Lower lobe of right lung (tissue), 2 donors: ENCODE measurements at places on chromosomes 4 and X. TPM values are rescaled to one million over a fixed set of nuclear protein-coding genes. Genes with fewer than 3 reads are reported as not detected.

GRCh38 chrX:93177930-93178329, 495.4 kb downstream of the NAP1L3 start:
- no peaks in the 10 kb centered on the region for H3K36me3 ChIP-seq
- H3K4me1 ChIP-seq, result no peaks in the 10 kb centered on the region
- H3K4me3 ChIP-seq, result no peak overlapping the region
- no peaks in the 10 kb centered on the region for H3K27me3 ChIP-seq

DNA sequence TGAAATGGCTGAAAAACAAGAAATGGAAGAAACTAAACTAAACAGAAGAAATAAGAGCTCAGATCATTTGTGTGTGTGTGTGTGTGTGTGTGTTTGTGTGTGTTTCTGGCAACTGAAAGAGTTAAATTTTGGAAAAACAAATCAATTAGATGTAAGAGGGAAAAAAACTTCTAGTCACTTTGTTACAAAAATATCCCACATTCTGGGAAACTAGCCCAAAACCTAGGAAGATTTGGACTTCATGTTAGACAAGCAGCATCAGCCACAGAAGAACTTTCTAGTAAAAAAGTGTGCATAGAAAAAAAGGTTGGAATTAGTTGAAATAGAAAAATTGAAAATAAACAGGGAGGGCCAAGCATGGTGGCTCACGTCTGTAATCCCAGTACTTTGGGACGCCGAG, 111.6 kb upstream of the PRKG2 start:
- no peak overlapping the region for H3K4me3 ChIP-seq
- DNase-seq, result no peak
- H3K27ac ChIP-seq, result no peak overlapping the region
- H3K27me3 ChIP-seq, result no peaks in the 10 kb centered on the region

DNA sequence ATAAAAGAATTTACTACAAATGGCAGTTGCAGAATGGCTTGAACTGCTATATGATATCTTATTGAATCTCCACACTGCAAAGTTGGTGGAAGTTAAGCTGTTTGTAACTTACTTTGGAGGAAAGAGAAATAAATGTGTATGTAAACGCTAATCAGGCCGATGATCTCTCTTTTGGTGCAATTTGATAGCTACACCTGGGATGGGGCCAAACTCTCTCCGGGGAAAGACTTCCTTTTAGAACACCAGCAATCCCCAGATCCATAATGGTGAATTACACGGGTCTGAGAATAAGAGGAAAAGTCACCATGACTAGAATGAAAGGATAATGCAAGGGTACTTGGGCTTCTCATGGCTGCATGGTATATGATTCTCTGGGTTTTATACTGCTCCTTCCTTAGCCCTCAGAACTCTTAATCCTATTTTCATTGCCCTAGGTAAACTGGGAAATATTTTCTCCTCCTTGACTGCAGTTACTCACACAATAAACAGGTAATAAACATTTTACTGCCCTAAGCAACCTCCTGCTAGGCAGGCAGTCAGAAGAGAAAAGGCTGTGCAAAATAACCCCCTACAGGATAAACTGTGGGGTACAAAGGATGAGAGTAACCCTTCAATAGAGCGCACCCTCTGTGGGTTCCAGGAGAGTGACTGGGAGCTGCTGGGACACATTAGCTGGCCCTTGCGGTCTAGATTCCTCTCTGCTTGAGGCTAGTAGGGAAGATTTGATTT, 109.3 kb downstream of the MGST2 start:
- H3K27me3 ChIP-seq, result no peaks in the 10 kb centered on the region
- peaks cover 9% of the 10 kb centered on the region for H3K4me1 ChIP-seq
- H3K36me3 ChIP-seq, result no peaks in the 10 kb centered on the region
- no peak overlapping the region for H3K27ac ChIP-seq

DNA sequence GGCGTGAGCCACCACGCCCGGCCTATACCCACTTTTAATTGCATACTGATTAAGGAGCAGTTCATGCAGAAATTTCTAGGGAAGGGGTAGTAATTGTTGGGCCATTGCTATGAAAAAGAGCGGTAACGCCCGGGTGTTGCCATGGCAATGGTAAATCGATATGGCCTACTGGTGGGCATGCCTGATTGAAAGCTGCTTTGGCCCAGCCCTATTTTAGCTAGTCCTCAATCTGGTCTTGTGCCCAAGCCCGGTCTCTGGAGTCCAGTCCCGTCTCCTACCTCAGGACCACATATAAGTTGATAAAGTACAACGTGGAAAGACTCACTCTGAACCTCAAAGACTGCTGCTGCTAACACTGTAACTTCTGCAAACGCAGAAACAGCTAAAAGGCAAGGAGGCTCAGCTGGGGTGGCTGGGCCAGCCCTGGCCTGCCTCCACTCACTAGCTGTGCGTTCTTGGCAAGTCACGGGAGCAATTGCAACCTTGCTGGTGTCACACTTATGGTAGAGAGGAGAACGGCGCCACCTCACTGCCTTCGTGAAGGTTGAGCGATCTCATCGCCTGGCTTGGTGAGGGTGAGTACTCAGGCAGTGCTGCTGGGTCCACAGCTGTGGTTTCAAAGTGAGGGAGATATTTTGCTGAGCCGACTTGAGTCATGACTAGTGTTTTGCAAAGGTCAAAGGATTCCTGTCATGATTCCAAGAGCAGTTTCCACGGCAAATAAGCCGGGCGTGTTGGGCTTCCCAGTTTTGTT, 57.0 kb upstream of the GRPEL1 start:
- no peaks in the 10 kb centered on the region for H3K27me3 ChIP-seq
- peak overlapping the region; percentile 42 for H3K27ac ChIP-seq

- DNase-seq, result no peak
- no peaks in the 10 kb centered on the region for H3K27me3 ChIP-seq
- H3K4me3 ChIP-seq, result no peak overlapping the region
- no peak overlapping the region for H3K27ac ChIP-seq
Measured at GRCh38 chr4:151955721-151956380, 195.0 kb upstream of the GATB start.

- no peak overlapping the region for H3K27ac ChIP-seq
- H3K27me3 ChIP-seq, result no peaks in the 10 kb centered on the region
- peaks cover 92% of the 10 kb centered on the region for H3K4me1 ChIP-seq
- peak; percentile 59 for DNase-seq
- no peak overlapping the region for H3K4me3 ChIP-seq
Measured at GRCh38 chr4:184444953-184445309, 29.4 kb downstream of the IRF2 start.

- no peak overlapping the region for H3K27ac ChIP-seq
- no peak overlapping the region for H3K4me3 ChIP-seq
- no peaks in the 10 kb centered on the region for H3K36me3 ChIP-seq
- H3K4me1 ChIP-seq, result no peaks in the 10 kb centered on the region
- no peaks in the 10 kb centered on the region for H3K27me3 ChIP-seq
Measured at GRCh38 chr4:19425146-19425545, 826.6 kb upstream of the SLIT2 start.

- no peak overlapping the region for H3K4me3 ChIP-seq
- peaks cover 4% of the 10 kb centered on the region for H3K4me1 ChIP-seq
- no peak for DNase-seq
- peaks cover 4% of the 10 kb centered on the region for H3K36me3 ChIP-seq
- H3K27me3 ChIP-seq, result no peaks in the 10 kb centered on the region
Measured at GRCh38 chr4:183321516-183321915, 710 bp downstream of the CLDN24 start.

DNA sequence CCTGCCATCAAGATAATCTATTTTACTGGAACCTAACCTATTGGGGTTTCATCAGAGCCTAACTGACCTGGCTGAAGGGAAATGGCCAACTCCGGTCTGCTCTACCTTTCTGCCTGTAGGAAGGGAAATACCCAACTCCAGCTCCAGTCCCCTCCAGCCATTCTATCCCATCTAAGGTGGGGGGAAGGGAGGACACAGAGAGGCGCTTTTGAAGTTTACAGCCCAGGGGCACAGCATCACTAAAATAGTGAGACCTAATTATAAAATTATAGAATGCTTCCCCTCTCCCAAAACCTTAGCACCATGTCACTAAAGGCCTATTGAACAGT, 27.8 kb upstream of the ACSL4 start:
- no peaks in the 10 kb centered on the region for H3K27me3 ChIP-seq
- no peaks in the 10 kb centered on the region for H3K36me3 ChIP-seq
- no peak overlapping the region for H3K4me3 ChIP-seq

DNA sequence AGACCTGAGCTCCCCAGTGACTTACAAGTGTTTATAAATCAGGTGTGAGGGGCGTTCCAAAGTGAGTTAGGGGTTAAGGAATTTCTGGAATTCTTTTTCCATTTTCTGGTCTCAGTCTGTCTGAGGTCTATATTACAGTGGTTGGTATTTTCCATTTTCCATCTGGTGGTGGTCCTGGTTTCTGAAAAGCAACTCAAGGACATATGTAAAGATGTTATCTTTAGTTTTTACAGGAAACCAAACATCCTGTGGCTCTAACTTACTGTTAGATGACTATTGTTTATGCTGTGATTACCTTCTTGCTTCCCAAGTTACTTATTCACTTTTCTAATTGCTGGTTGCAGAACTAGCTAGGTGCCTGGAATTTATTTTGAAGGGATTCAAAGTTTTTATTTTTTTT, 53.5 kb upstream of the IL21 start:
- H3K36me3 ChIP-seq, result no peaks in the 10 kb centered on the region
- H3K4me1 ChIP-seq, result no peaks in the 10 kb centered on the region
- no peak overlapping the region for H3K4me3 ChIP-seq
- no peaks in the 10 kb centered on the region for H3K27me3 ChIP-seq
- no peak for DNase-seq

GRCh38 chrX:16826207-16826606, 39.9 kb downstream of the TXLNG start:
- DNase-seq, result no peak
- H3K4me1 ChIP-seq, result no peaks in the 10 kb centered on the region
- H3K27me3 ChIP-seq, result no peaks in the 10 kb centered on the region
- H3K4me3 ChIP-seq, result no peak overlapping the region

DNA sequence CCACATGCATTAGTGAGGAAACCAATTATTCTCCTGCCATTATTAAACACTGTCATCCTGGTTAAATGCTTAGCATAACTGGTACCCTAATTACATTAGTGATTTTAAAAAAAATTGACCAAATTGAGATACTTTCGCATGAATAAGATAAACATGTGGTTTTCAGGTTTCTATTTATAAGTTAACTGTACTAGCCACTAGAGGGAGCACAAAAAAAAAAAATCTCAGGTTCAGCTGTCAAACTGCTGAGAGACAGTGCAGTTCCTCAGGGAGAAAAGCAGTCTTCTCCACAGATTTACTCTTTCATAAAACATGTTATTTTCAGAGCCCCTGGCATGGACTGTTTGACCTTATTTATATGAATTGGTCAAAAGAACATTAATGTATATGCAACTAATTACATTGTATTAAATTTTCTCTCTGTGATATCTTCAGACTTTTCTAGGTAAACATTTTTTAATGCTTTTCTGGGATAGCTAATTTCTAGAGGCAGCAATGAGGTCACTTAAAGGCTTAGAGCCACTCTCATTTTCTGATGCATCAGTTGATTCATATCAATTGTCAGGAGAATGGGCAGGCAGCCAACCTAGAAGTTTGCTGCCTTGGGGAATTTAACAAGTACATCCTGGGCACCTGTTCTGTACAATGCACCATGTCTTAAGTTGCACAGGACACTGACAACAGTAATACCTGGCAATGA, 167.5 kb downstream of the CDS1 start:
- H3K4me1 ChIP-seq, result no peaks in the 10 kb centered on the region
- no peak overlapping the region for H3K27ac ChIP-seq
- peaks cover 90% of the 10 kb centered on the region for H3K36me3 ChIP-seq
- no peaks in the 10 kb centered on the region for H3K27me3 ChIP-seq
- DNase-seq, result no peak

DNA sequence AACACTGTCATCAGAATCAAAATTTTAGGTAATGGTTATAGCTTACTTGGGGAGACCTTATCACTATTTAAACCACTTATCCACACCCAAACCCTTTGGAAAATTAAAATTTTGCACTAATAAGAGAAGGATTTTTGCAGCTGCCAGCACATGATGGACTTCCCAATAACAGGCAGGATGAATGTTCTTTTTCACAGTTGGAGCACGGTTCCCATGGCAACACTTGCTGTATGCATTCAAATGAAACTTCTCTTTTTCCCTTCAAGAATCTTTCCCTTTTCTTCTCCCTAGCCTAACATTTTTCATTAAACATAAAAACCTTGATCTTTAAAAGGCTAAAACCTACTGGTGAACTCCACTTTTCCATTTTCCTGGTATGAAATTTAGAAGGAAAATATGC, 768.2 kb downstream of the KCTD8 start:
- H3K4me3 ChIP-seq, result no peak overlapping the region
- no peaks in the 10 kb centered on the region for H3K4me1 ChIP-seq
- H3K36me3 ChIP-seq, result no peaks in the 10 kb centered on the region
- H3K27me3 ChIP-seq, result no peaks in the 10 kb centered on the region

- no peak overlapping the region for H3K27ac ChIP-seq
- H3K27me3 ChIP-seq, result no peaks in the 10 kb centered on the region
- H3K36me3 ChIP-seq, result no peaks in the 10 kb centered on the region
- H3K4me3 ChIP-seq, result no peak overlapping the region
- H3K4me1 ChIP-seq, result no peaks in the 10 kb centered on the region
Measured at GRCh38 chr4:148030193-148030873, 298.4 kb downstream of the ARHGAP10 start.

DNA sequence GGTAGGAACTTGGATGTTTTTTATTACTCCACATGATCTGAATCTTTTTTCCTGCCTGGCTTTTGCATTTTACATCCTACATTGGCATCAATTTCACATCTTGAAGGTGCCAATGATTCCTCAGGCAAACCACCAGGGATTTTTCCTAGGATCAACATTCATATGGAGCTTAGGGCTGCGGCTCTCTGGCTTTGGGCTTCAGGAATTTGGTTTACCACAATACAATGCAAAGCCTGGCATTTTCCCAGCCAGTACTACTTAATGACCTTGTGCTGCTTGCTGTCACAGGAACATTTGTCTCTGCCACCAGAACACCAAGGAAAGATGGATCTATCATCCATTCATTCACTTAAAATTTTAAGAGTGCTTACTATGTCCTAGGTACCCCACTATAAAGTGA, 180.7 kb downstream of the PDGFC start:
- no peaks in the 10 kb centered on the region for H3K36me3 ChIP-seq
- H3K27me3 ChIP-seq, result no peaks in the 10 kb centered on the region
- H3K27ac ChIP-seq, result no peak overlapping the region
- no peaks in the 10 kb centered on the region for H3K4me1 ChIP-seq
- no peak overlapping the region for H3K4me3 ChIP-seq

CFI gene
- 54.8 TPM for total RNA-seq

SPANXC gene
- not detected for total RNA-seq

CYP4V2 gene
- total RNA-seq, result 38.6 TPM

GDPD2 gene
- total RNA-seq, result not detected

SRPK3 gene
- not detected for total RNA-seq

PTTG2 gene
- 1.2 TPM for total RNA-seq

ARHGAP24 gene
- 28.7 TPM for total RNA-seq

RXFP1 gene
- 6.9 TPM for total RNA-seq
